ENCODE measurements at places on chromosomes 5 and 9. TPM values are rescaled to one million over a fixed set of nuclear protein-coding genes. Genes with fewer than 3 reads are reported as not detected.

GRCh38 chr9:106726070-106726815 is 136.7 kb upstream of the ZNF462 start:
- no peak for DNase-seq
- no peaks in the 10 kb centered on the region for H3K36me3 ChIP-seq
- H3K27ac ChIP-seq: no peak overlapping the region
- H3K4me3 ChIP-seq: no peak overlapping the region
- H3K4me1 ChIP-seq: no peaks in the 10 kb centered on the region

GRCh38 chr9:126947529-126947928 is 32.9 kb downstream of the RALGPS1 start:
- no peaks in the 10 kb centered on the region for H3K4me1 ChIP-seq
- H3K27ac ChIP-seq: no peak overlapping the region
- no peaks in the 10 kb centered on the region for H3K36me3 ChIP-seq
- DNase-seq: peak; percentile 4
- no peak overlapping the region for H3K4me3 ChIP-seq

TMEM215 gene
- not detected for total RNA-seq

DNA sequence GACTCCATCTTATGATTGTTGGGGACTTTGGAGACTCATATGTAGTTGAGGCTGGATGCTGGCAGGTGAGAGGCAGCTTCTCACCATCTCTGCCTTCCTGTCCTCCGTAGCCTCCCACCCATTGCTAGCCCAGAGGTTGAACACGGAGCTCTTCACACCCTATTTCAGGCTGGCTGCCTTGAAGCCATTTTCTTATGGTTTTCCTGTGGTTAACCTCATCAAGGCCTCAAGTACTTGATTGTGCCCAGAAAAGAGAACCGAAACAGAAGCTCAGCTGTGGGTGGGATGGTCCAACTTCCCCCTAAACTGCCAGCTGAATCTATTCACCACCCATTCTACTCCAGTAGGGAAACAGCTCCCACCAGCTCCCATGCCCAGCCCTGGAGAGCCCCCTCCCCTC is 102.9 kb downstream of the LIFR start:
- no peaks in the 10 kb centered on the region for H3K27me3 ChIP-seq
- H3K36me3 ChIP-seq: no peaks in the 10 kb centered on the region
- no peak overlapping the region for H3K27ac ChIP-seq
- no peak for DNase-seq
- peaks cover 32% of the 10 kb centered on the region for H3K4me1 ChIP-seq

NUP188 gene
- 74.3 TPM for total RNA-seq

DNA sequence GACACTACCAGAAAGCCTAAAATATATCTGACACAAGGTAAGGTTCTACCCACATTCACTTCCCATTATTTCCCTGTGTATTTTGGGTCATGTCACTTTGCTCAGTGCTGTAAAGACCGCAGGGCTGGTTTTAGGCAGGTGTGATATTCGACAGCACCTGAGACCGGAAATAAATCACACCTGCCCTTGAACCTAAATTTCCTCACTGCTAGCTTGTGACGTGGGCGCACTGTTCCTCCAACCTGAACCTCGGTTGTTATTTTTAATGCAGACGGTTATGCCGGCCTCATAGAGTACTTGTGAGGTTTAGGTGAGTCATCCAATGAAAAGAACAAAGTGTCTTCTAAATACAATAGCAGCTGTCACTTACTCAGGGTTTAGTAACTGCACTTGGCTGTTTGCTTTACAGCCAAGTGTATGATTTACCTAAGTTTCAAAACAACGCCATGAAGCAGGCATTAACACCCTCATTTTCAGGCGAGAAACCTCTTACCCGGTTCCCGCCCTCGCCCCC is 20.7 kb upstream of the ZNF782 start:
- peak; percentile 27 for DNase-seq
- no peak overlapping the region for H3K27ac ChIP-seq
- H3K36me3 ChIP-seq: no peaks in the 10 kb centered on the region
- H3K27me3 ChIP-seq: no peaks in the 10 kb centered on the region

GRCh38 chr5:76556511-76557221 is 66.5 kb downstream of the F2RL2 start:
- no peaks in the 10 kb centered on the region for H3K27me3 ChIP-seq
- no peaks in the 10 kb centered on the region for H3K36me3 ChIP-seq
- H3K4me1 ChIP-seq: peaks cover 20% of the 10 kb centered on the region
- H3K4me3 ChIP-seq: no peak overlapping the region
- no peak for DNase-seq
